Nucleus accumbens (tissue), 56 donors: ENCODE measurements at places on chromosomes 6 and 20.

DNA sequence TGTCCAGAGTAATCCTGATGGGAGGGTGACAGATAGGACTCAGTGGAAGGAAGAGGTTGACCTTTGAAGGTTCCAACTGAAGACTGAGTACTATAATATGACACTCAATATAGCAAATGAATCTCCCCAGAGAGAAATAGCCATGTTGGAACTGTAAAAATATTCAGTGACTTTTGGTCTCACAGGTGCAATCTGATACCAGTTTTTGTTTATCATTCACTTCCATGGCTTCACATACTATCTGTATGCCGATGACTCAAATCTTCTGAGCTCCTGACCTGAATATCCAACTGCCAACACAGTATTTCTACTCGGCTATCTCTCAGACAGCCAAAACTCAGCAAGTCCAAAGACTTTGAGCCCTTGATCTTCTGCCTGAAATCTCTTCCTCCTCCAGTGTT, 21.8 kb upstream of the PKHD1 start:
- no peak for DNase-seq

DNA sequence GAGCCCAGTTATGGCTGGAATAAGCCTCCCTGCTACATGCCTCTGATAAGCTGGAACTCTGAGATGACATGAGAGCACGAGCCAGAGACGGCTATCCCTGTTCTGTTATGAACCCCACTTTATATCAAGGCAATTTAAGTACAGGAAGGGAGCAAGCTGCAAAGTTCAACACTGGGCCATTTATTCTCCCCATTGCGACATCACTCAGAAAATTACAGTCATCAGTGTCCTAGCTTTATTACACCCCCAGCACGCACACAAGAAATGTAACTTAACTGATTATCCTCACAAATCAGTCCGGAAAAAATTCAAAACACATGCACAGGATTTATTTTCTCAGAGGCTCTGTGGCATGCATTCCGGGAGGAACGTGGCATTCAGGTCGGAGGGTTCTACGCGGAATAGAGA, 125.3 kb upstream of the SLC2A12 start:
- DNase-seq, result no peak

DNA sequence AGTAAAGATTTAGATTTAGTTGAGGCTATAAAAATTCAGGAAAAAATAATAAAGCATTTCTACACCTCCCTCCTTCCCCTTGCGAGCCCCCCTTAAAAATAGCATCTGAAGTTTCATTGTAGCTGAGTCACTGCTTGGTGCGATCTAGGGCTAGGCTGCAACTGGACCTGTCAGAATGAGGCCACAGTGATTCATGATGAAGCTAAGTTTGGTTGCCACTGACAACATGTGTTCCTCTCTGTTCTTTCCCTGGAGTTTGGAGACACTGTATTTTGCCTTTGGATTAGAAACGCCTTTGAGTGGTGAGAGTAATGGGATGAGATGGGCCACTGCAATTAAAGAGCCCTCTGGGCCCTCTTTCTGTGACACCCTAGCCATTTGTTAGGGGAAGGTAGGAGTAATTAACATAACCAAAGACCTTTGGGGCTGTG, 334.1 kb downstream of the NRN1 start:
- no peak for DNase-seq

DNA sequence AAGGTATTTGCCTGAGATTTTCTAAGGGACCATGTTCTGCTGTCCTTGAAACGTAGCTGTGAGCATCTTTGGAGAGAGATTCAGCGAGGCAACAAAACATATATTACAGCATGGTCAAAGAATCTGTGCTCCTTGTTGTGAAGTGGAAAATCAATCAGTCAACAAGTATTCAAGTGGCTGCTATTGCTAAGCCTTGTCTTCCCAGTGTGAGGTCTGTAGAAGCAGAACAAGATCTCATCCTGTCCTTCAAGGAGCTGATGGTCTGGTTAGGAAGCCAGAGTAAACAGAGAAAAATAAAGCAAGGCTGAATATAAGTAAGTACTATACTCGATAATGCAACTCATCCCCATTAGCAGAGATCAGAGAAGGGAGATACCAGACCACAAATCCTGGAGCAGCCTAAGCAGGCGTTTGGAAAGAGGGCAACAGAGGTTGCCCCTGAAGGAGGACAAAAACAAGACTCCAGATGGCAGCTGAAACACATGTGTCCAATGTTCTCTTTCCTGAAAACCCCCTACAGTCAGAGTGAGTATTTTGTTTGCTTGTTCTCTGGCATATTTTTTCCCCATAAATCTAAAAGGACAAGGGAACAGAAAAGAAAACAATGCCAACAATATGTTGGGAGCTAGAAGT, 392.0 kb downstream of the SYNE1 start:
- DNase-seq, result no peak

- DNase-seq, result no peak
Observed at GRCh38 chr6:75486850-75487518, 6.6 kb downstream of the FILIP1 start.

DNA sequence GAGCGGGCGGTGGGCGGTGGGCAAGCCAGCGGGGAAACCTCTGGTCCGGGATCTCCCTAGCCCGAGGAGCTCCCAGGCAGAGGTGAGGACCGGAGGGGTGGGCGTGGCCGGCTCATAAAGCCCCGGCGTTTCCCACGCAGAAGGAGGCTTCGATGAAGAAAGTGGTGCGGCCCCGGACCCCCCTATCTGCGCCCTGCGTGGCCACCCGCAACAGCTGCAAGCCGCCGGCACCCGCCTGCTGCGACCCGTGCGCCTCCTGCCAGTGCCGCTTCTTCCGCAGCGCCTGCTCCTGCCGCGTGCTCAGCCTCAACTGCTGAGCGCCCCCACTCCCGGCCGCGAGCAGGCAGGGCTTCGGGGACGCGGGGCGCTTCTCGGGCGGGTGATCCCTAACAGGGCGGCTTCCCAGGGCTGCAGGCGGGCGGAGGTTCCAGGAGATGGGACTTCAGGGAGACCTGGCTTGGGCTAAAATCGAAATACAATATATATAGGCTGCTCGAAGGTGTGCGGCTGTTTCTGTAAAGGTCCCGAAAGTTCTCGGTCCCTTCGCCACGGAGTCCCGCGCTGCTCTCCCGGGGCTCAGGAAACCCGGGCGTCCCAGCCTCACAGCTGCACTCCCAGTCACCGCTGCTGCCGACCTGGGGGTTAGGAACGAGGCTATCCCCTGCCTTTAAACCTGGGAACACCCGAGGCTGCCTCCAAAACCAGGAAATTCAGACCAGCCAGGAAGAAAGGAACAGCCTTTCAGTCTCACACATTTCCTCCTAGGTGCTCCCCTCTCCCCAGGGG, 27.8 kb downstream of the ASIP start:
- DNase-seq, result no peak

DNA sequence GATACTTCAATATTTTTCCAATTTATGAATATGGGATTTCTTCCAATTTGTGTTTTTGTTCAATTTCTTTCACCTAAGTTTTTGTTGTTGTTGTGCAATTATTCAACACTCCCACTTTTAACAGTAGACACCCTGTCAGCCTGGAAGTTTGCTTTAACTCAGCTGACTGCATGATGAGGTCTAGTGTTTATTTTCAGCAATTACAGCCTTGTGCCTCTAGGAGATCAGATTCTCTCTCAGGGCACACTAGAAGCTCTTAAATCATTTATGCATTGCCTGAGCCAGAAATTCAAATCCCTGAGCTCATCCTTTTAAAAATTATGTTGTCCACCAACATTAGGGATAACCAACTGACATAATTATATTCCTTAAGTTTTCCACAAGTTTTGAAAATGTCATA, 85.7 kb downstream of the MRAP2 start:
- DNase-seq, result no peak

- no peak for DNase-seq
Observed at GRCh38 chr6:26233649-26234420, 131.2 kb upstream of the BTN3A2 start.

DNA sequence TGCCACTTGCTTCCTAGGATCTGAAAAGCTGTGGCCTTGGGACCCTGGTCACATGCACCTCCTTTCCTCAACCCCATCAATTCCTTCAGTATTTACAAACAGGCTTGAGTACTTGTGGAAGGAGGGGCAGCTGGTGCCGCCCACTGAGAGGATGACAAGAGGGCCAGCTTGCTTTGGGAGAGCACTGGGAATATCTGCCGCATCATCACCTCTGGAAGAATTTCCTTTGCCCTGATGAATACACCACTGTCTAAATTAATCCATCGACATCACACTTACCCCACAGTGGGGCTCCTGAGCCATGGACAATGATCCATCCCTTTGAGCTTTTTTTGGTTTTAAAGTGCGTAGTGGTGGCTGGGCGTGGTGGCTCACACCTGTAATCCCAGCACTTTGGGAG, 25.9 kb downstream of the TBC1D20 start:
- no peak for DNase-seq

DNA sequence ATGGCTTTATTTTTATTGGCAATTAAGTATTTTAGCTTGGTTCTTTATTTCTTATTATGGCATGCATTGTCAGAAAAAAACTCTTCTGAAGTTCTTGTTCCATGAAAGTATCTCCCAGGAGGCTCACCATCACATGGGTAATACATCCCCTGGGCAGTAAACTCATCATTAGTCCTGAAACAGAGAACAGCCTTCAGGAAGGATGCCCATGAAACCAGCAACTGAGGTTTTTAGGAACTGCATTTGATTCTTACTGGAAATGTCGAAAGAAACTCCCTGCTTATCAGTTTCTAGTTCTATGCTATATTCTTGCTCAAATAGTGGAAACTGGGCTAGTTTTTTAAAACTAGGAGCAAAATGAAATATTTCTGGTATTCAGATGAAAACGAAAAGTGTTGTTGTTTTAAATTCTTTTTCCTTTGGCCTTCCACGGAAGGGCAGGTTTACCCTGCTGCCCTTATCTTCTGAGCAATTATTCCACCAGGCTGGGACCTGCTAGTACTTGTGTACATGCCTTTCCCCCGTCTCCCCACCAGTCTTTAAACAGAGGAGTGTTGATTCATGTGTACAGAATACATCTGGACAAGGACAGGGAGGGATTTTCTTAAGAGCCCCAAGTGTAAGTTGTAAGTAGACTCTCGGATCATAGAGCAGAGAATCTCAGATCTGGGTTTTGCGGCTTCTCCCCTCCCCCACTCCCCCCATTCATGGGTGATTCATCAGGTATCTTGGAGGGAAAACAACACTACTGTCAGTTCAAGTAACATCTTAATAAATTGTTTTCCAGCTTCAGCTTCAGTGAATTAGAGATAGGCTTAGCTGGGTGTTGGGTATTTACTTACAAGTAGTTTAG, 81.5 kb downstream of the RTN4IP1 start:
- DNase-seq, result no peak

- DNase-seq, result no peak
Observed at GRCh38 chr6:80268865-80269730, 162.6 kb downstream of the BCKDHB start.

GRCh38 chr20:3744806-3745685, 12.6 kb downstream of the HSPA12B start:
- no peak for DNase-seq

DNA sequence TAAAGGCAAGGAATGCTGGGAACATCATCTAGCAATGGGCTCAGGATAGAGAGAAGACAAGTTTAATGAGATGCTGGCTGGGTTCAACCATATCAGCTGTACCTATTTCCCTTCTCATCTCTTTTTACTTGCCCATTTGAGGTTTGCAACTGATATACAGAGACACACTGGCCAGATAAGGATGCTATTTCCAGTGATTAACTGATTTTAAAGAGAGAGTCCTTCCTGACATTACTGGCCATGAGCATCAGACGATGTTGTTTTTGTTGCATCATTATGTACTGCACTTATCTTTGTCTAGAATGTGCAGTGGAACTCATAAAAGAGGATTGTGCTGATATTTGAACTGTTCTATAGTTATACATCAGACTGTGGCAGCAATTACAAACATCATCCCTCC, 252.7 kb downstream of the BTBD3 start:
- DNase-seq, result no peak

GRCh38 chr6:30206152-30206551, 7.1 kb downstream of the TRIM26 start:
- DNase-seq, result no peak

- DNase-seq, result no peak
Observed at GRCh38 chr6:33838983-33839382, 35.2 kb upstream of the MLN start.

DNA sequence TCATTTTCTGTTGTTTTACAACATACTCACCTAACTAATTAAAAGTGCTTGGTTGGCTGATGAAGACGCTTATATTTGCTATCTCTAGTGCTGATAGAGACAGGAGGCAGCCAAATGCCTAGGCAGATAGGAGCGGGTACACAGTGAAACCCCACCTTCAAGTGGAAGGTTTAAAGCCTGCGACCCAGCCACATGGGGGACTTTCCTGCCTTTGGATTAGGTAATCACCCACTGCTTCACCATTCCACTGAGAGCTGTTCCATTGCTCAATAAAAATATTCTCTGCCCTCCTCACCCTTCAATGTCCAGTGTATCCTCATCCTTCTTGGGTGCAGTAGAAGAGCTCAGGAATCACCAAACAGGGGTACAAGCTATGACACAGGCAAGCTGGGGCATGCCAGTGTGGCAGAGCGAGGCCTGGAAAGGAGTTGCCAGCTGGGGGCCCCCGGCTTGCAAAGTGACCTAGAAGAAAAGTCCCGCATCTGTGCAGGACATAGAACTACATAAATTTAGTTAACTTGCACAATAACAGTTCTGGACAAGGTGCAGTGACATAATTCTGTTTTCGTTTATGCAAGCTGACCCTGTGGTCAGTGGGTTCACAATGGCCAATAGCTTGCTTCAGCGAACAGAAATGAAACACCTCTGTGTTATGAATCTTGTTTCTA, 112.0 kb upstream of the MLIP start:
- no peak for DNase-seq

- DNase-seq, result no peak
Observed at GRCh38 chr20:2754424-2754823, 46.0 kb downstream of the CPXM1 start.

GRCh38 chr6:148457137-148457842, 114.7 kb downstream of the SASH1 start:
- no peak for DNase-seq

GRCh38 chr20:33917831-33918525, 75.7 kb upstream of the RALY start:
- DNase-seq, result no peak

DNA sequence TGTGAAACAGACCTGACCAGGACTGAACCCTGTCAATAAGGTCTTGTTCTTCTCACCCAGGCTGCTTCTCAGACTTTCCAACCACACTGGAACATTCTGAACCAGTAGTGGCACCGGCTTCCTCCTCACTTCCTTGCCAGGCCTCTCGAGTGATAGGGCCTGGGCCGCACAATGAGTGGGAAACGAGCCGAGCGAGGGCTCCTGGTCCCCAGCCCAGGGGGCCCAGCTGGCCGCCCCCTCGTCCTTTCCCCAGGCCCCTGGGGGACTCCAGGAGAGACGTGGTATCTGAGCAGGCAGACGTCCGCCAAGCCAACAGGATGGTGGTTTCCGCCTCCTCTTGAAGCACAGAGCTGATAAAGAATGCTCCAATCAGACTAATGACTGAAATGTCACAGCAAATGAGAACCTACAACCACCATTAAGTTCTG, 117.9 kb downstream of the GMDS start:
- DNase-seq, result no peak

GRCh38 chr20:57660922-57661745, 40.9 kb upstream of the ZBP1 start:
- no peak for DNase-seq

GRCh38 chr6:121764493-121764892, 329.0 kb downstream of the GJA1 start:
- no peak for DNase-seq
